ENCODE measurements at places on chromosomes 2 and 18.

GRCh38 chr18:5058768-5059695 lies 138.0 kb downstream of the AKAIN1 start:
- no peak for DNase-seq

DNA sequence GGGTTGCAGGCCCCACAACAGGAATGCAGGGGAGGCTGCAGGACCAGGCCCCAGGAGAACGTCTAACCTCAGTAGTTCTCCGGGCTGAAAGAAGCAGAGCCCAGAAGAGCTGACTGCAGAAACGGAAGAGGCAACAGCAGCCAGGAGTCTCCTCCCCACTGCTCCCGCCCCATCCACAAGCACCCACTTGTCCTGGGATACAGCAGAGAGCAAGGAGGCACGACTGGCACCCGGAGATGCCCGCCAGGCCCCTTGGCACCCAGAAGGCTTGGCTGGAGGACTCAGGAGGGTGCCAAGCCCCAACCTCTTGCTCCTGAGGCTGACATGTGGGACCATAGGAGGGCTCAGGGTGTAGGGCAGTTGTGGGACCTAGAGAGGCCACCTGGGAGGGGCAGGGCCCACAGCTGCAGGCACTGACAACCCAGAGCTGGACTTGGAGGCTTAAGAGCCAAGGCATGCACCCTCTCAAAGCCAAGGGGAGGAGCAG lies 29.0 kb upstream of the TNS1 start:
- DNase-seq, result no peak

DNA sequence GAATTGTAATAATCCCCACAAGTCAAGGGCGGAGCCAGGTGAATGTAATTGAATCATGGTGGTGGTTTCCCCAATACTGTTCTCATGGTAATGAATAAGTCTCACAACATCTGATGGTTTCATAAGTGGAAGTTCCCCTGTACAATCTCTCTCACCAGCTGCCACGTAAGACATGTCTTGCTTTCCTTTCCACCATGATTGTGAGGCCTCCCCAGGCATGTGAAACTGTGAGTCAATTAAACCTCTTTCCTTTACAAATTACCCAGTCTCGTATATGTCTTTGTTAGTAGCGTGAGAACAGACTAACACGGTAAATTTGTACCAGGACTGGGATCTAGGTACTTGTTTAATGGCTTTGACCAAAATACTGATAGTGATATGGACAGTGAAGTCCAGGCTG lies 744.3 kb upstream of the REG3G start:
- no peak for DNase-seq

GRCh38 chr18:31554776-31555175 lies 36.9 kb upstream of the TTR start:
- peak; percentile 50 for DNase-seq

GRCh38 chr2:75053484-75054112 lies 95.2 kb downstream of the POLE4 start:
- DNase-seq, result peak; percentile 80

All from mesendoderm (in vitro differentiated cells).